ENCODE measurements at places on chromosomes 4 and X.
A peak's percentile ranks its signal among the peaks of the same experiment; 100 is the strongest.

DNA sequence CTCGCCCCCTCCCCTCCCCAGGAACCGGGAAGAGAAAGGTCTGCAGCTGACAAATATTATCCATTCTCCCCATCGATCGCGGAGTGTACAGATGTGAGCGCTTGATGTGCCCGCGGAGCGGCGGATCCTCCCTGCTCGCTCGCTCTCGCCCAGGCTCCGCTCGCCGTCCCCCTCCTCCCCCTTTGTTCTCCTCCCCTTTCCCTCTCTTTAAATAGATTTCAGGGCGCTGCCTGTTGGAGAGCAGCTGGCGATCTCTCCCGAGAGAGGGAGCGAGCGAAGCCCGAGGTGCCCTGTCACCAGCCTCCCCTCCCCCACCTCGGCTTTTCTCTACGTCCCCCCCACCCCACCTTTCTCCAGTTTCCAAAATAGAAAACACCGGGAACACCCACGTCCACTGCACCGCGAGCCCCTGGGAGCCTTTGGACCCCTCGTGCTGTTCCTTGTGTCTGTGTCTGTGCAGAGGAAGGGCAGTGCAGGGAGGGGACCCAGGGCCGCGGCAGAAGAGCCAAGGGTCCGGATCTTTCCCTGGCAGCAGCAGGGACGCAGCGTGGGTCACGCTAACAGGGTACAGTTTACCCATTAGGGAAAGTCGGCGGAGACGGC is 56.6 kb upstream of the BCOR start:
- DNase-seq: peak; percentile 85

GRCh38 chrX:74297766-74298165 is 6.2 kb upstream of the ZCCHC13 start:
- no peak for DNase-seq

DNA sequence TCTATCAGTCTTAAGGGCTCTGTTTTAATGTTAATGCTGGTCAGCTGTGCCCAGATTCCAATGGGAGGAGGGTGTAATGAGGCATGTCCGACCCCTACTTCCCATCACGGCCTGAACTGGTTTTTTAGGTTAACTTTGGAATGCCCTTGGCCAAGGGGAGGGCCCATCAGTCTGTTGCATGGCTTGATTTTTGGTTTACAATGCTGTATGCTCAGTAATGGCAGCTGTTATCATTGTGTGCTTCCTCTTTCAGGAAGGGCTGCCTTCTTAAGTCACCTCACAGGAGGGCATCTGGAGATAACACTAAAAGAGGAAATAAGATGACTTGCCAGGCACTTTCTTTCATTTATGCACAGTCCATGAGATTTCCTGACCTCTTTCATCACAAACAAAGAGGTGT is 36.3 kb downstream of the ATXN3L start:
- no peak for DNase-seq

GRCh38 chr4:118273642-118274041 is 79.2 kb downstream of the PRSS12 start:
- no peak for DNase-seq

DNA sequence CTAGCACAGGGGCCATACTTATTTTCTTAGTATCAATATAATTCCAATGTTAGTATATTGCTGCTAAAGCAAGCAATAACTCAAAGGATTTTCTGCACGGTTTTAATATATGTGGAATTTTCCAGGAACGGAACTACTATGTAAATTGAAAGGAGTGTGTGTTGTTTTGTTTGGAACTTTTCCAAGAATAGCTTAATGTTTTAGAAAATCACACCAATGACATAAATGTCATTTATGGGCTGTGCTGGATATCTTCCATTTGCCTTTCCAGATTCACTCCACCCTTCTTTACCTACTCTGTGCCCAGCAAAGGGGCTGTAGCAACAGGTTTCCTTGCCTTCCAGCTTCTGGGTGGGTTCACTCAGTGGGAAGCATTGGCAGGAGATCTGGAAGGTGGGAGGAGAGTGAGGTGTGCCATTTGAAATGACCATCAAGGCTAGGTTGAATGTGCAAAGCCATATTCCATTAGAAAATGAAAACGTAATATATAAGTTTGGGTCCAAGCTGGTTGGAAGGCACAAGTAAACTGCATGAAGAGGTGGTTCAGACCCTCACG is 25.2 kb upstream of the ZFX start:
- no peak for DNase-seq

DNA sequence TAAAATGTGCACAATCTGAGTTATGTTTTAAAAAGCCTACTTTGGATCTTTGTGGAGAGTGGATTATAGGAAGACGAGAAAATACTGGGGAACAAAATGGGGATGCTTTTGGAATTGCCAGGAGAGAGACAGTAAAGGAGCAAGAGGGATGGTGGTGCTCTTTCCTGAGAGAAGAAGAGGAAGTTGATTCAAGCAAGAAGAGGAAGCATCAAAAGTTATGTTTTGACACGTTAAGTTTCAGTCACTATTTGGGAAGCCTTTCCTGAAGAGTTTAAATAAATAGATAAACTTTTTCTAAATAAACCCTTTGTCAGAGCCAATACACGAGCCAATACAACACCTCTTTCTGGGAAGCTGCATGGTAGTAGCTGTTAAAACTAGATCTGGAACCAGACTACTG is 394.1 kb downstream of the GALNTL6 start:
- no peak for DNase-seq

DNA sequence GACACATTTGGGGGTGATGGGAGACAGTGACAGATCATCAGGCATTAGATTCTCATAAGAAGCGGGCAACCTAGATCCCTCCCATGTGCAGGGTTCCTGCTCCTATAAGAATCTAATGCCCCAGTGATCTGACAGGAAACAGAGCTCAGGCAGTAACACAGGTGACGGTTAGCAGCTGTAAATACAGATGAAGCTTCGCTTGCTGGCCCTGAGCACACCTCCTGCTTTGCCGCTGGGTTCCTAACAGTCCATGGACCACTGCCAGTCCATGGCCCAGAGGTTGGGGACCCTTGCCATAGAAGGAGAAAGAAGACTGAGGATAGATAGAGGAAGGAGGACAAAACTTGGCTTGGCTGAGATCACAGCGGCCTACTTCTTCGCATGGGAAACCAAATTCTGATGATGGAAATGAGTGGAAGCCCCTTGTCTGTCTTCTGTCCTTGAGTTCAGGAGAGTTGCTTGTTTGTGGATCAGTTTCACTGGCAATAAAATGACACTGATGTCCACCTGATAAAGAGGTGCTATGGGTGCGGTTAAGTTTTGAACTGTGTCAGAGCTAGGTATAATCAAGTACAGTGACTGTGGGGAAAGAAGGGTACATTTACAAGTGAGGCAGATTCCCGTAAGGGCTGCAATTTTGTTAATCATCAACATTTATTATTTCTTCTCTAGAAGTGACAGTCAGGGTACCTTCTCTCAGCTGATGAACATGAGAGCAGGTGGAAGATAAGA is 1.7 kb upstream of the TIFA start:
- no peak for DNase-seq

DNA sequence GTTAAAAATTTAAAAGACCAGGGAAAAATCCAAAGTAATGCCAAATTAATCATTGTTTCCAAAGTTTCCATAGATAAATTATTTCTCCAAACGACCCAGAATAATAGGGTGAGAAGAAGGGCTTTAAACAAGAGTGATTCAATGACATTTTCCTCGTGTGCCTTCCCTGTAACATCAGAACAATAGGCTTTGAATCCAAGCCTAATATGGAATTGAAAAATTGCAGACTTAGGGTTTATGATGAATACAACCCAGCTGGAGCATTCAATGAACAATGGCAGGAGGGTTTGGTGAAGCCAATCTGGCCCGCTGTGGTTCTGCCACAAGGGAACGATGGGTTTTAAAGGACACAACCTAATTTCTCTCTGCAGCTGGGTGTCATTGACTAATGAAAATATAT is 94.2 kb downstream of the CBLL2 start:
- DNase-seq: no peak

- no peak for DNase-seq
Observed at GRCh38 chr4:17316566-17316965, 195.3 kb downstream of the QDPR start.

DNA sequence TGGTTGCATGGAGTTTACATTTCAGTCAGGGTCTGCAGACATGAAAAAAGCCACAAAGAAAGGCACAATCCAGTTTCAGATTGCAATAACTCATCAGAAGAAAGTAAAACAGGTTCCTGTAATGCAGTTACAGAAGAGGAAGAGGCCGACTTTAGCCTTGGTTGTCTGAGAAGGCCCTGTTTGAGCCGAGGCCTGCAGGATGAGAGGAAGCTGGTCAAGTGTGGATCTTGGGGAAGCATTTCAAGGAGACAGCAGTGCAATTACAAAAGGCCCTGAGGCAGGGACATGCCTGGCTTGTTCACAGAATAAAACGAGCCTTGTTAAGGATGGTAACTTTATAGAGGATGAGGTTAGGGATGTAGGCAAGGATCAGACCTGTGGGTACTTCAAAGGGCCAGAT is 62.4 kb downstream of the AFF2 start:
- no peak for DNase-seq

GRCh38 chrX:11533199-11533651 is 132.5 kb downstream of the ARHGAP6 start:
- DNase-seq: peak; percentile 82

All from NCI-H1092 (cell line).